ENCODE measurements at places on chromosomes 11 and 22. TPM values are rescaled to one million over a fixed set of nuclear protein-coding genes. Genes with fewer than 3 reads are reported as not detected.

The MISFA gene
- total RNA-seq, result not detected

The ACCSL gene
- total RNA-seq, result not detected

The RAB36 gene
- 17.1 TPM for total RNA-seq

The IL10RA gene
- 0.60 TPM for total RNA-seq

The PGA5 gene
- not detected for total RNA-seq

The SLC22A12 gene
- not detected for total RNA-seq

The SAA1 gene
- total RNA-seq, result 322 TPM
